COR-L47 (cell line): ENCODE measurements at places on chromosomes 13 and 19.

- no peak for DNase-seq
These were observed 1.8 kb downstream of the APOC4 start for GRCh38 chr19:44943801-44944249.

- no peak for DNase-seq
These were observed 7.4 kb upstream of the IGFL1 start for GRCh38 chr19:46221981-46222610.

GRCh38 chr19:33745297-33745696, 51.4 kb upstream of the KCTD15 start:
- no peak for DNase-seq

- no peak for DNase-seq
These were observed 12.3 kb downstream of the ATP7B start for GRCh38 chr13:51998723-51999509.

- DNase-seq: no peak
These were observed 53.2 kb upstream of the EEF1AKMT1 start for GRCh38 chr13:20826843-20827560.

GRCh38 chr19:1312767-1313694, 27.4 kb downstream of the EFNA2 start:
- DNase-seq: no peak

GRCh38 chr13:100790405-100790804, 115.8 kb upstream of the TMTC4 start:
- DNase-seq: no peak

- DNase-seq: no peak
These were observed 21.4 kb downstream of the CFAP97D2 start for GRCh38 chr13:114200399-114200911.

DNA sequence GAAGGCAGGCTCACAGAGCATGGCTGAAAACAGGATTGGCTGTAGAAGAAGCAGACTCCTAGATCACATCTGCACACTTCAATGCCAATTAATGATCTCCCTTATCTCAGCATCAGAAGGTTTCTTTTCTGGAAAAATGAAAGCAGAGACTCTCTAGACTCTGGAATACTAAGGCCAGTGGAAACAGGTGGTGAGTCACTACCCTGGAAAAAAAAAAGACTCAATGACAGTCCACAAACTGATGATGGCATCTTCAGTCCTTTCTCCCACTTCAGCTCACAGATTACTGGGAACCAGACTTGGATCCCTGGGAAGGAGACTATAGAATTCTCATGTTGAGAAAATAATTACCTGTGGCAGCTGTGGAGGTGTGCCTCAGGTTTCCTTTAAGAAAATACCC, 47.5 kb upstream of the MBNL2 start:
- DNase-seq: no peak

DNA sequence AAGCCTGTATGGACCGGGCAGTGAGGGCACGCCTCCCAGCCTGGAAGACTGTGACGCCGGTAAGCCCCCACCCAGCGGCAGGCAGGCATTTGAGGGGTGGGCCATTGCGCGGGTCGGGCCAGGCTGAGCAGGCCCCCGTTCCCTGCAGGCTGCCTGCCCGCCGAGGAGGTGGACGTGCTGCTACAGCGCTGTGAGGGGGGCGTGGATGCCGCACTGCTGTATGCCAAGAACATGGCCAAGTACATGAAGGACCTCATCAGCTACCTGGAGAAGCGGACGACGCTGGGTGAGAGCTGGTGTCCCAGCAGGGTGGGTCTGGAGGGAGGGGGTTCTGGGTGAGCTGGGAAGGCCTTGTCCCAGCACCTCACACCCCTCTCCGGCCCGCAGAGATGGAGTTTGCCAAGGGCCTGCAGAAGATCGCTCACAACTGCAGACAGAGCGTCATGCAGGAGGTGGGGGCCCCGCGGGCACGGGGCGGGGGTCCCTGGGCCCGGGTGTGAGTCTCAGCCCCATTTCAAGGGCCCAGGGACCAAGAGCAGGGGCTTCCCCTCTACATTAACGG, 7.1 kb downstream of the ARHGAP45 start:
- no peak for DNase-seq

DNA sequence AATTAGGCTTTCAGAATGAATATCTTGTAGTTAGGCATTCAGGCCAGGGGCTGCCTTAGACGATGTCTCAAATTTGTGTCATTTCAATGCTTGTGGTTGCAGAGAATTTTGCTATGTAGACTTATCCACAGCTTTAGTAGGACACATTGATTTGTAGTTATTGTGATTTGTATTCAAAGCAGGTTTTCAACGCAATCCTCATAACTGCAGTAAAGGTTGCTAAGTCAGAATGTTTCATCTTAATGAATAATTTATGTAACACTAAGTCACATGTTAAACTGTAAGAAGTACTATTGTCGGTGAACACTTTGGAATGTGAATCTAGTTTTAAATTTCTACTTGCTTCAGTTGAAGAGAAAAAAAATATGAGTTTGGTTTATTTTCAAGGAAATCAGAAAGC, 1117.2 kb upstream of the SPRY2 start:
- no peak for DNase-seq

DNA sequence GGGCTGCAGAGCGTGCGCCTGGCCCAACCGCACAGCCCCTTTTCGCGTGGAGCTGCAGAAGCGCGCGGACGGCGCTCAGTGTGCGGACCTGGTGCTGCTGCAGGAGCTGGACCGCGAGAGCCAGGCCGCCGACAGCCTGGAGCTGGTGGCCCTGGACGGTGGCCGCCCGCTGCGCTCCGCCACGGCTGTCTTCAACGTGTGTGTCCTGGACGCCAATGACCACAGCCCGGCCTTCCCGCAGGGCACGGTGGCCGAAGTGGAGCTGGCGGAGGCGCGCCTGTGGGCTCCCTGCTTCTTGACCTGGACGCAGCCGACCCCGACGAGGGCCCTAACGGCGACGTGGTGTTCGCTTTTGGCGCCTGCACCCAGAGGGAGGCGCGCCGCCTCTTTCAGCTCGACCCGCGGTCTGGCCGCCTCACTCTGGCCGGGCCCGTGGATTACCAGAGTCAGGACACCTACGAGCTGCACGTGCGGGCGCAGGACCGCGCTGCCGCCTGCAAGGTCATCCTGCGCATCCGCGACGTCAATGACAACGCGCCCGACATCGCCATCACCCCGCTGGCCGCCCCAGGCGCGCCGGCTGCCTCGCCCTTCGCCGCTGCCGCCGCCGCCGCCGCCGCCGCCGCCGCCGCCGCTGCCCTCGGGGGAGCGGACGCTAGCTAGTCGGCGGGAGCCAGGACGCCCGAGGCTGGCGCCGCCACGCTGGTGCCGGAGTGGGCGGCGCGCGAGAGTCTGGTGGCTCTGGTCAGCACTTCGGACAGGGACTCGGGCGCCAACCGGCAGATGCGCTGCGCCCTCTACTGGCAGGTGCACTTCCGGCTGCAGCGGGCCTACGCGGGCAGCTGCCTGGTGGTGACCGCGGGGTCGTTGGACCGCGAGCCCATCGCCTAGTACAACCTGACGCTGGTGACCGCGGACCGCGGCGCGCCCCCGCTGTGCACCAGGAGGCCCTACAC, 172.2 kb downstream of the OLFM4 start:
- DNase-seq: no peak

DNA sequence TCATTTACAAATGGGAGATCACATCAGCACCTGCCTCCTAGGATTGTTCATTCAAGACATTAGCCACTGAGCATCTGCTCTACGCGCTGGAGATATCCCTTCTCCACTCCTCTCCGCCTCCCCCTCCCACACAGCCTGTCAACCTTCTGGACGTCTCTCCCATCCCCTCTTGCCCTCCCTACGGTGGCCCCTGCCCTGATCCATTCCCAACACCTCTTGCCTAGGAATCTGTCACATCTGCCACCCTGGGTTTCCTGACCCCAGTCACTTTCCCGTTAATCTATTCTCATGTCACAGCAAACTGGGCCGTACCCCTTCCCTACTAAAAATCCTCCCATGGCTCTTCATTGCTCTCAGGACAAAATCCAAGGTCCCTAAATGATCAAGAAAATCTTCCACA, 10.3 kb downstream of the DYRK1B start:
- no peak for DNase-seq

GRCh38 chr19:14033946-14034345, 2.4 kb downstream of the IL27RA start:
- no peak for DNase-seq

DNA sequence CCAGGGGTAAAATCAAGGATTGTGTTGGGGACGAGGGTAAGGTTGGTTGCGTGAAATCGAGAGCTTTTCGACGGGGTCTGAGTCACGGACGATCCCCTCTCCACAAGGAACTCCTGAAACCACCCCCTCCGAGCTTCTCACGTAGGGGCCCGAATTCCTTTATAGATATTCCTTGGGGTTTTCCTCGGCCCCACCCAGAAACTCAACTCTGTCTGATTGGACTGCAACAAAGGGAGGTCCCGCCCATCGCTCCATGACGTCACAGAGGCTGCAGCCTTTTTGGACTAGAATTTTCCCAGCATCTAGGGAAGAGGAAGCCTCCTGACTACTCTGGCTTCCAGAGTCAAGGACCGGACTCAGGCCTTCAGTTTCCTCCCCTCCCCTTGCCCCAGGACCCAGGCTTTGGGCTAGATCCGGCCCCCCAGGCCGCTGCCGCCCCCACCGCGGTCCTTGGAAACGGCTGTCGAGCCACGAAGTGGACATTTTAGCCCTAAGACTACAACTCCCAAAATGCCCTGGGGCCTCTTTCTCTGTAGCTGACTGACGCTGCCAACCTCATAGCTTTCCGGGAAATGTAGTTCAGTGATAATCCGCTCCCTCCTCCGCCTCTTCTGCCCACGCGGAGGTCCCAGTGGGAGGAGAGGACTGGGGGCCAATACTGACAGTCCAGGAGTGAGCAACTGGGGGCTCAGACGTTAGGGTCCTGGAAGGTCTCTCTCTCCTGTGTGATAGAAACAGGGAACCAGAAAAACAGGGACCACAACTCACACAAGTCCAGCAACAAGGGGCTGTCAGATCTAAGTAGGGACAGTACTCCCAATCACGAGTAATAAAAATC, at the start of gene IZUMO1:
TSS of gene IZUMO1 (minus strand) at position 172 of the 838 bp plus-strand sequence. CDS start 1,050 bp downstream, outside the sequence.
- no peak for DNase-seq

DNA sequence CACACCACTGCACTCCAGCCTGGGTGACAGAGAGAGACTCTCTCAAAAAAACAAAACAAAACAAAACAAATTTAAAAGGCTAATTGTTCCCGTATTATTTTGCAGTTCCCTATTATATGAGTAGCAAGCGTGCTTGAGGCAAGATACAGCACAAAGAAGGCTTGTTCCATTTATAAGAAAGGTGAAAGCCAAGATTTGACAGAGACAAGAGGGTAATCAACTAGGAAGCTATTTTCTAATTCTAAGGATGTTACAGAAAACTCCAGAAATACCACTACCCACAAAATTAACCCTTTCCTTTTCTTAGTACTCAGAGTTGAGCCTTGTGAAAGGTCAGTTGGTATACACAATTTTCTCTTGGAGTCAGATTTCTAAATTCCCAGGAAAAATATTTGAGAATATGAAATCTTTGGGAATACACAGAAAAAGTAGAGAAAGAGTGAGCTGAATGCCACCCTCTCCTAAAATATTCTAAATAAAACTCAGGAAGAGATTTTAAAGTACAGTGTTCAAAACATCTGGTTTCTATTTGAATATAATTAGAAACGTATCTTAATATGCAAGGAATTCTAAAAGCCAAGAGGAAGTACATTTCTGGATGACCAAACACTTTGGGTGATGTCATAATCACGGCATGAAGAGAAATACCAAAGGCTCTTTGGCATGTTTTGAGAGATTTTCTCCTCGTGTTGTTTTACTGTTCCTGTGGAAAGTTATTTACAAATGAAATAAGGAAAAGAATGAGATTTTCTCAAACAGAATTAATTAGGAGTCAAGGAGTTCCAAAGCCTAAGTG, 63.0 kb upstream of the FLT1 start:
- DNase-seq: no peak

DNA sequence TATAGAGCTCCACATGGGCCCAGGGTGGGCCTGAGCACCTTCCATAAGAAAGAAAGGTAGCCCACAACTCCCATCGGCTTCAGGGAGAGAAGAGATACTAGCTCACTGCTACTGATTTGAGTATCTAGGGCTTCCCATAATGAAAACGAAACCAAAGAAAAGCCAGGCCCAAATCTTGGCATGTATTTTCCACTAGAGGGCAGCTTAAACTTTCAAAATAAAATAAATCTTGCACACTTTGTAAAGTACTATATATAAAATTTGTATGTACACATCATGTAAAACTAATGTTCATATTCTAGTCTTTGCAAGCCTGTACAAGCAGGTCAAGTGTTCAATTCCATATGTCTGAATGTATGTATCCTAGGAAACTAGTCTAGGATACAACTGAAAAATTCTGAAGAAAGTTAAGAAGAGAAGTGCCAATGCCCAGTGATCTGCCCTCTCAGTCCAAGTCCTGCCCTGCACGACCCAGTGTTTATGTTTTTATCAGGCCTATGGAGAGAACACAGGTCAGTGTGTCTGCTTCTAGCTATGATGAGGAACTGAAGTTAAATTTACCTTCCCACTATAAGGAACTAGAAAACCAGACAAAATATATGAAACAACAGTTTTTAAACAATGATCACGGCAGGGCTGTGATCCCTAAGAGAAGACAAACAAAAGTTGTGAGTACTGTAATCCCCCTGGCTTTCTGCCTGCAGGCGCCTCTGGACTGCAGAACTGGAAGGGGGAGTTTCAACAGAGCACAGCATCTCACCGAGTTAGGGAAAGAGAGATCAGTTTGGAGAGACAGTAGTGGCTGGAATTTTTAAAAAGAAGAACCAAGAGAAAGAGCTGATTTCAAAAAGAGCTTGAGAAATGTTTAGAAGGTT, 475.7 kb downstream of the UQCRFS1 start:
- DNase-seq: peak; percentile 4

GRCh38 chr13:94028650-94029049, 450.8 kb downstream of the DCT start:
- DNase-seq: no peak

DNA sequence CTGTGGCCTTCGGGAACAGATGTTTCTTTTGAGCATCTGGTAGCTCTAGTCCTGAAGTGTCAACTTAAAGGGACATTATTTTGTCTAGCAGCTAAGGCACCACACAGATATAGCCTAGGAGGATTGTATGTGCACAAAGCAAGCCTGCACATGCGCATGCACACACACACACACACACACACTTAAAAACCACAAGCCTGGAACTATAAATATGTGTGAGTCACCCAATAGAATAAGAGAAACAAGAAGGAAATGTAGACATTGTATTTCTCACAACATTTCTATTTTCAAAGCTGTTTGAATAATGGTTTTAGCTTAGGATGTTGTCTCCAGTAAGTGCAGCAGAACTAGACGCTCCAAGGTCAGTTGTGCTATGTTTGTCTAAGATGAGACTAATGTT, 516.5 kb downstream of the SUCLA2 start:
- DNase-seq: no peak
